ENCODE measurements at places on chromosomes 5 and 9.

DNA sequence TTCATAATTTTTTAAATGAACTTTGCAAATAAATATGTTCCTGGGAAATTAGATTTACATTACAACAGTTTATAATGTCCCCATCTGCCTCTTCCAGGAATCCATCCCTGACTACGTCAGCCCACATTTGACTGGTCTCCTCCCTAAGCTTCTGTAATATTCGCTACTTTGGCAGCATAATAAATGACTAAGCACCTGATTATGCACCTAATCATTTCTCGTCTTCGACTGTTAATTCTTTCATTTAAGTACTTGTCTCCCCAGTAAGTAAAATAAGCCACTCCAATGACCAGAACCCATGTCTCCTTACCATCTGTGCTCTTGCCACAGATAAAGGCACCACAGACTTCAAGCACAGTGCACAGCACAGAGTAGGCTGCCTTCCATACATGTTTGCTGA lies 122.7 kb downstream of the DENND1A start:
- DNase-seq: no peak

DNA sequence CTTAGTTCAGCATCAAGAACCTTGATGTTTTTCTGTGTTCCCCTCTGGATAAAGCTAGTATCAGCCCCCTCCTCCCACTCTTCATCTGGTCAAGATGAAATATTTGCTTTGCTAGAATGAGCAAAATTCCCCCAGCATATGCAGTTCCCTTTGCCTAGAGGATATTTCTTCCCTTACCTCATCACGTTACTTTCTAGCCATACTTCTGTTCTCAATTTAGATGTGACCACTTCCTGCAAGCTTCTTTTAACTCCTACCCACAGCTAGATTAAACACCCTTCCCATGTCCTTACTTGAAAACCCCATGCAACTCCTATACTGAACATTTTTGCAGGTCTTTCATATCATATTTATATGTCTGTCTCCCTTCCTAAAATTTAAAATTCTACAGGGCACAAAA lies 178.9 kb upstream of the TUSC1 start:
- DNase-seq: no peak

GRCh38 chr5:39284552-39284951 lies 65.2 kb upstream of the FYB1 start:
- DNase-seq: no peak

DNA sequence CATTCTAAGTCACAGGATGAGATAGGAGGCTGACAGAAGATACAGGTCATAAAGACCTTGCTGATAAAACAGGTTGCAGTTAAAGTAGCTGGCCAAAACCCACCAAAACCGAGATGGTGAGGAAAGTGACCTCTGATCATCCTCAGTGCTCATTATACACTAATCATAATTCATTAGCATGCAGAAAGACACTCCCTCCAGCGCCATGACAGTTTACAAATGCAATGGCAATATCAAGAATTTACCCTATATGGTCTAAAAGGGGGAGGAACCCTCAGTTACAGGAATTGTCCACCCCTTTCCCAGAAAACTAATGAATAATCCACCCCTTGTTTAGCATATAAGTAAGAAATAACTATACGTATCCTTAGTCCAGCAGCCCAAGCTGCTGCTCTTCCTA lies 63.2 kb upstream of the IQGAP2 start:
- DNase-seq: no peak

DNA sequence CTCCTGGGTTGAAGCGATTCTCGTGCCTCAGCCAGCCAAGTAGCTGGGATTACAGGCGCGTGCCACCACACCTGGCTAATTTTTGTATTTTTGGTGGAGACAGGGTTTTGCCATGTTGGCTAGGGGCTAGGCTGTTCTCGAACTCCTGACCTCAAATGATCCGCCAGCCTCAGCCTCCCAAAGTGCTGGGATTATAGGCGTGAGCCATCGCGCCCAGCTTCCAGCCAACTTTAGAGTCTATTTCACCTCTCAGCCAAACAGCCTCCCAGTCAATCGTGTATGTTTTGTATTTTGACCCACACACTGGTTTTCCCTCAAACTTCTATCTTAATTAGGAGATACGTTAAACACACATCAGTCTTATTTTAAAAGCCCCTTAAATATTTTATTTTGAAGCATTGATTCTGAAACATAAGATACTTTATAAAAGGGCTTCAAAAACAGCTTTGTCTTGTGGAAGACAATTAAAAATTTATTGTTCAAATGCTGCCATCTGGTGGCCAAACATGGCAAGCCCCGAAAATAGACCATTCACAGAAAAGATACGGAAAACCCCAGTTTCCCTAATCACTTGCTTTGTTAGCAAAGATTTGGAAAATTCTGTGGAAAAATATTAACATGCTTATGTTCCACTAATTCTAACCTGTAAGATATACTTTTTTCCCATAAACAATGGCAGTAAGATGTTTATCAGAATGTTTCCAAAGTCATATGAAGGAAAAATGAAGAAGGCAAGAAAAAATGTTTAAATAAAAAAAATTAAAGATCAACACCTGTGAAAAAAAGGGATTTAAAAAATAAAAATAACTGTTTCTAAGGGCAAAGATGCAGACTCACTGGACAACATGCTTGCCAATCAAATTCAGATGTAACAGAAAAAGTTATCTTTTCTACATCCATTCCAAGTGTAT lies 33.1 kb downstream of the APTX start:
- DNase-seq: peak; percentile 76

- no peak for DNase-seq
Observed at GRCh38 chr5:124908581-124909451, 162.4 kb upstream of the ZNF608 start.

DNA sequence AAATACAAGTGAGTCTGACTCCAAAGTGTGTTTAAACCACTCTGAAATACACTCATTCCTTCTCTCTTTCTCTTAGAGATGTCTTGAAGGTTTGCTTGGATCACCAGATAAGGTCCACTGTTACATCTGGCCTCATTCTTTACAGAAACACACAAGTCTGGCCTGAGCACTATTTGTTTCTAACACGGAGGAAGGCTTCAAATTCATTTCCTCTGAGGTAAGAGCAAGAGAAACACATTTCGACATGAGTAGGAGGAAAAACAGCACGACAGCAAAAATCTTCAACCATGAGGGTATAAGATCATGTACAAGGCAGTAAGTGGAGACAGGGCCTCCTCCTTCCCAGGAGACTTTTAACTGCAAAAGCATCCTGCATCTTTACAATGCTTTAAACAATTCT lies 8.0 kb downstream of the SIL1 start:
- no peak for DNase-seq

- DNase-seq: no peak
Observed at GRCh38 chr9:12851341-12852090, 76.7 kb downstream of the LURAP1L start.

DNA sequence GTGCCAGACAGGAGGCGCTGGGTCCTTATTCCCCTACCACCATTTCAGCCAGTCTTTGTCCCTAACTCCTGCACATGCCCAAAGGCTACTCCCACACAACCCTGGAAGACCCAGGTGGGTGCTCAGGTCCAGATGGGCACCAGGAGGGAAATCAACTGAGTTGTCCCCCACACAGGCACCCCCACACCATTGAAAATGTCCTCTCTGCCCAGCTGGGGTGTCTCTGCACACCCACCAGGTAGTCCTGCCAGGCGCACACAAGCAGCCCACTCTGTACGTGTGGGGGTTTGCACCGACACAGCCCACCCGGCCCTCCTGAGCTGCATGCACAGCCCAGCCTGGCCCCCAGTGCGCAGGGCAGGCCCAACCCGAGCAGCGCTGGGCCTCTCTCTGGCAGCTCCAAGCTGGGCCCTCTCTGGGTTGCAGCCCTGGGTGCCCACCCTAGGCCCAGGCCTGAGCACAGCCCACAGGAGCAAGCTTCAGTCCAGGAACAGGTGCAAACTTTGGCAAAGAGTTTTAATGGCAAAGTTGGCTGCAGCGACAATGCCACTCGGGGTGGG lies 2.2 kb downstream of the RNF208 start:
- DNase-seq: no peak

DNA sequence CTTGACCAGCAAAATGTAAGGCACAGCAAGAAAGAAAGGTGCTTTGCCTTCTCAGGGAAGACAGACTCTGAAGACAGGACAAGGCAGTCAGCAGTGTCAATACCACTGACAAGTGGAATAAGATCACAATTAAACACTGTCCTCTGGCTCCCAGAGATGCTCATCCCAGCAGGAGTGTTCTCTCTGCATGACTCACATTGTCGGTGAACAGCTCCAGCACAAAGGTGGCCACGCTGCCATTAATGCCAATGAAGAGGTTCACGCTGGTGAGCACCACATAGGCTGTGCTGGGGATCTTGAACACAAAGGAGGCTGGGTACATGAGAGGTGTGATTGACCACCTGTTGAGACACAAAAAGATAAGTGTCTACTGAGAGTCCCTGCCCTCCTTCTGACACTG lies 31.9 kb downstream of the NIPSNAP3B start:
- no peak for DNase-seq

All from activated CD8-positive, alpha-beta memory T cell treated with anti-CD3 and anti-CD28 coated beads for 24 hours (primary cell).